ENCODE measurements at places on chromosomes 6 and 20. TPM values are rescaled to one million over a fixed set of nuclear protein-coding genes. Genes with fewer than 3 reads are reported as not detected.

PTK7 gene
- 1.7 TPM for total RNA-seq

ALDH8A1 gene
- 3.0 TPM for total RNA-seq

OPRM1 gene
- total RNA-seq = not detected

DNA sequence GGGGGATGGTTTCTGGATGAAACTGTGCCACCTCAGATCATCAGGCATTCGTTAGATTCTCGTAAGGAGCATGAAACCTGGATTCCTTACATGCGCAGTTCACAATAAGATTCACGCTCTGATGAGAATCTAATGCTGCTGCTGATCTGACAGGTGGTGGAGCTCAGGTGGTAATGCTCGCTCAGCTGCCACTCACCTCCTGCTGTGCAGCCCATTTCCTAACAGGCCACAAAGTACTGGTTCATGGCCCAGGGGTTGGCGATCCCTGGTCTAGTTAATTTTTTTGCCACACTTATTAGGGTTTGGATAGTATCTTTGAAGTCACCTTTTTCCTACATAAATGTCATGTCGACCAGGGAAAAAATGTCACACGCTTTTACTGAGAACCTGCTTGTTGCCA is 96.8 kb upstream of the MLIP start:
- DNase-seq = no peak

GRCh38 chr6:51913265-51913664 is 174.1 kb downstream of the PKHD1 start:
- no peak for DNase-seq

DNA sequence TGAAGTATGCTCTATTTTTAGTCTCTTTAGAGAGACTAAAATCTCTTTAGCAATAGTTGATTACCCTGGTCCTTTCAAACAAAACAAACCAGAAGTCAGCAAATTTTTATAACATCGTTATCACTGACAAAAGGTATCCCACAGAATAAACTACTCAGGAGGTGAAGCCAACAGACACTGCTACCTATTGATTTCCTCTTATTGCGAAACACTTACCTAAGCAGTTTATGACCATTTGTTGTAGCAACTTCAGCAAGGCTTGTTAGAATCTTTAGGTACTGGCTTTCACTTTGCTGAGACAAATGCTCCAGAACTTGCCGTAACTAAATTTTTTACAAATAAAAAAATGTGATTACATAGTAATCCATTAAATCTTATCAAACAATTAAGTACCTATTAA is 64.4 kb downstream of the HACE1 start:
- DNase-seq = no peak

Measured in natural killer cell (primary cell).